ENCODE measurements at places on chromosomes 3 and 15.

DNA sequence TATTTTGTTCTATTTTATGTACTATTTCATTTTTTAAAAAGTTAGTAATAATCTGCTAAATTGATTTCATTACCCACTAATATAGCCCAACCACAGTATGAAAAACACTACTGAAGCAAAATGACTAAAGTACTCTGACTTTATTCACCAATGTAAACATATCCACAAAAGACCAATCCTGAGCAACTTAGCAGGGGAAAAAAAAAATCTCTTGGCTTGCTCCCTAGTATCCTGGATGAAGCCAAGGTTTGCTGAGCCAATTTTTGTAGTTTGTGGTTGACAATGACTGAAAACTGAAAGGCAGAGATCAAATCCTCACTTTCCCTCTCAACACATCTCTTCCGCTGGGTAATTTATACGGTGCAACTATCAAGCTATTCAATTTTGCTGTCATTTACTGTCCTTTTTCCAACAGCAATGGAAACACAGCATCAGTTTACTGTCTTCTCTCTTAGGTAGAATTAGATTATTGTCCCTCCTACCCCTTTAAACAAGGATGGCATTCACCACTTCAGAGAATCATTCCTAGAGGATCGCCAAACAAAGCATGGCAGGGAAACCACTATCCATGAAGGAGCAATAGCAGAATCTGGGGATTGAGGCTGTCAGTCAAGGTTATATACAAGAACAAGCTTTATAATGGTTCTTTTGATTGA lies 149.7 kb downstream of the THRB start:
- DNase-seq = no peak

- DNase-seq = no peak
Measured at GRCh38 chr3:142929109-142929508, 34.4 kb downstream of the PAQR9 start.

DNA sequence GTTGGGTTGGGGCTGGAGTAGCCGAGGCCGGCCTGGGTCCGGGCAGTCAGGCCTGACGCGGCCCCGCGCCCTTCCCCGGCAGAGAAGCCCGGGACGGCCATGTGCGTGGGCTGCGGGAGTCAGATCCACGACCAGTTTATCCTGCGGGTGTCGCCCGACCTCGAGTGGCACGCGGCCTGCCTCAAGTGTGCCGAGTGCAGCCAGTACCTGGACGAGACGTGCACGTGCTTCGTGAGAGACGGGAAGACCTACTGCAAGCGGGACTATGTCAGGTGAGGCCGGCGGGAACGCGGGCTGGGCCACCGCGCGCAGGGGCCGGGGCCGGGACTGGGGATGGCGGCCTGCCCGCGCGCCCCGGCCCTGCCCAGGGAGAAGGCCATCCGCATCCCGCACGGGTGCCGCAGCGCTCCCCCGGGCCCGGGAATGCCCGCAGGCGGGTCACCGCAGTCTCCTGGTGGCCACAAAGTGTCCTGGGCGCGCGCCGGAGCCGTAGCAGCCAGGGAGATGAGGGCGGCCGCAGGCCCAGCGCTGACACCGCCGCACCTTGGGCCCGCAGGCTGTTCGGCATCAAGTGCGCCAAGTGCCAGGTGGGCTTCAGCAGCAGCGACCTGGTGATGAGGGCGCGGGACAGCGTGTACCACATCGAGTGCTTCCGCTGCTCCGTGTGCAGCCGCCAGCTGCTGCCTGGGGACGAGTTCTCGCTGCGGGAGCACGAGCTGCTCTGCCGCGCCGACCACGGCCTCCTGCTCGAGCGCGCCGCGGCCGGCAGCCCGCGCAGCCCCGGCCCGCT lies 1.3 kb downstream of the ISL2 start:
- DNase-seq = no peak

- DNase-seq = no peak
Measured at GRCh38 chr15:53836618-53837017, 77.2 kb upstream of the WDR72 start.

DNA sequence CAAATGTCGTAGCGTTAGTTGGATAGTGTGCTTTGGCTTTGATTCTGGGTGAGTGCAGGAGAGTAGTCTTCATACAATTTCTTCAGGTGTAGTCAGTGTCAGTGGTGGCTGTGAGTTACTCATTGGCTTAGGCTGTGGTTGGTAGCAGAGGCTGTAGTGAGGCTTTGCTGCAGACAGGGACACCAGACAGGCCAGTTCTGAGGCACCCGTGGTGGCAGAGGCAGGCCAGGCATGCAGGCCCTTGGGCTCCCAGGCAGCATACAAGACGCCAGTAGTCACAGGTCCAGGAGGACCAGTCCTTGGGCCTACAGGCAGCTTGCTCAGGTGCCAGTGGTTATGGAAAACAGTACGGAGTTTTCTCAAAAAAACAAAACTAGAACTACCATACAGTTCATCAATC lies 61.3 kb downstream of the DMXL2 start:
- DNase-seq = no peak

DNA sequence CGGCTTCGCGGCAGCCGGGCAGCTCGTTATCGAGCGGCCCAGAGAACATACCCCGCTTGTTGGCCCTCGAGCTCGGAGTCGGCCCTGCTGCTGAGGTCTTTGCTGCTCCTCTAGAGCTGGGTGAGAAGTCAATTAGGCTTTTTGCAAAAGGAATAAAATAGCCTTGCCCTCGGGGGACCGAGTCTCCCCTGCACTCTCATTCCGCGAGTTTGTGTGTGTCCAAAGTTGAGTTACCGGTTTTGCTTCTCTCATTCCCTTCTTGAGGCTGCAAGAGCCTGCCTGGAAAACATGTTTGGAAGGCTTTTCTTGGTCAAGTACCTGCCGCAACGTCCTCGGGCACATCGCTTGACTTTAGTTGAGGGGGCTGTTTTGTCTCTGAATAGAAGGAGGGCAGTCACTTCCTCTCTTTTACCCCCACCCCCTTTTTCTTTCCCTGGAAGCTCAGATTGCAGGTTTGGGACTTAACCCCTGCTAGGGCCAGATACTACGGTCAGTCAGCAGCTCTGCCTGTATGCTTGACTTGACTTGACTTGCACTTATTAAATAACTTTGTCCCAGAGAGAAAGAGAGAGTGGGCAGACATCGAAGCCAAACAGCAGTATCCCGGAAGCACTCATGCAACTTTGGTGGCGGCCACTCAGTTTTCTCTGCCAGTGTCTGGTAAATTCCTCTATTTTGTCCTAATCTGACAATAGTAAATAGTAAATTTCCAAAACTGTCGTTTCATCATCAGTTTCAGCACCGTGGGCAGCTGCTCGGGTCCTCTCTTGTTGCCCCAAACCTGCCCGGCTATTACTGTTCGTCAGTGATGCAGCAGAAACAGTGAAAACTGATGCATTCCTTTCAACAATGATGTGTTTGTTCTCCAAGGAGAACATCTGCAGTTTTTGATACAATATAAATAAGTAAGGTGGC lies 609 bp downstream of the RNF13 start:
- no peak for DNase-seq

DNA sequence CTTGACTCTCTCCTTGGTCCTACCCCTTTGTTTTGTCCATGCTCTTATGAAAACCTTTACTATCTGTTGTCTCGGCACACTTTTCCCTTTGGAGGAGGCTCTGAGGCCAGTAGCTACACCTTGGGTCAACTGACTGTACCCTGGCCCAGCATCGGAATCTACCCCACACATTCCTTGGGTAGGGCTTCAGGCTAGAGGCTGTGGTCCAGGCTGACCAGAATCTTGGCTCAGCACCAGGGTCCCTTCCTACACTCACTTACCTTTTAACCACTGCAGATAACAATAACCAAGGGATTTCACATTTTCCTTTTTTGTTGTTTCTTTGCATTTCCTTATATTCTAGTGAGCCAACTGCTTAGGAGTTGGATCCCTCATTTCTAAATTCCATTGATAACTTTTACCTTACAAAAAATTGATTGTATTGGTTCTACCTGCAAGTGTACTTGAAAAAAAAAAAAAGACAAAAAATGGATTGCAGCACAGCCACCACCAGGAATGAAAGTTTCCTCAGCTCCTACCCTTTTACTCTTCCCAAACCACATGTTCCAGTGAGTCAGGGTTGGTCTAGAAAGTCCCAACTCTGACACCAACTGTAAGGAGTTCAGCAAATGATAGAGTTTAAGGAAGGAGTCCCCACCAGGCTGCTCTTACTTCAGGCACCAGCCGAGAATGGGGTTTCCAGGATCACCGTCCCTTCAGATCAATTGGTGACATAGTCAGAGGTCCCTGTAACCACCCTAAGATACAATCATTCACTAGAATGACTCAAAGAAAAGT lies 95.6 kb downstream of the FBLN2 start:
- DNase-seq = no peak

GRCh38 chr3:171321559-171322360 lies 138.4 kb downstream of the TNIK start:
- DNase-seq = no peak

DNA sequence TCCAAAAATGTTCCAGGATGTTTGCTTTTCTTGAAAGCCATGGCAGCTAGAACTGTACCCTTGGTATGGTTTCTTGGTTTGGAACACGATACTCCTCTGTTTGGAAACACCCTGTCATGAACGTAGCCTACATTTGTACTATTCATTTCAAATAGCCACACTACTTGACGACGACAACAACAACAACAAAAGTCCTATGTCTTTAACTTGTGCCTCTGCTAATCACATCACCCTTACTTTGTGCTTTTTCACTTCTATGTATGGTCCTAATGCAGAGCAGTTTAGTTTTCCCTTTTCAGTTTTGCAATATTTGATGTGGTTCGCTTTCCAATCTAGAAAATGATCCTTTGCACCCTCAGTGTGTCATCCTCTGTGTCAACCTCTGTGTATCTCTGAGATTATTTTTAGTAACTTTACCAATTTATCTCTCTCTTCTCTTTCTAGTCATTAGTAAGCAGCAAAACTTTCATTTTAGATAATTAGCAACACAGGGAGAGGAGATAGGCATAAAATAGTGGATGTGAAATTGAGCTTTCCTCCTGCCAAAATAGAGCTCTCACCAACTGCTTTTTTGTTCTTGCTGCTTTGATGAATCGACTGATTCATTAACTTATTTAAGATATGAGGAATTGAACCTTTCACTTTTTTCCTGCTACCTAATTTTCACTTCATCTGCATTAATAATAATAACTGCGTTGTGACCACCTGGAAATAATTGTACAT lies 44.1 kb upstream of the TP63 start:
- DNase-seq = no peak

DNA sequence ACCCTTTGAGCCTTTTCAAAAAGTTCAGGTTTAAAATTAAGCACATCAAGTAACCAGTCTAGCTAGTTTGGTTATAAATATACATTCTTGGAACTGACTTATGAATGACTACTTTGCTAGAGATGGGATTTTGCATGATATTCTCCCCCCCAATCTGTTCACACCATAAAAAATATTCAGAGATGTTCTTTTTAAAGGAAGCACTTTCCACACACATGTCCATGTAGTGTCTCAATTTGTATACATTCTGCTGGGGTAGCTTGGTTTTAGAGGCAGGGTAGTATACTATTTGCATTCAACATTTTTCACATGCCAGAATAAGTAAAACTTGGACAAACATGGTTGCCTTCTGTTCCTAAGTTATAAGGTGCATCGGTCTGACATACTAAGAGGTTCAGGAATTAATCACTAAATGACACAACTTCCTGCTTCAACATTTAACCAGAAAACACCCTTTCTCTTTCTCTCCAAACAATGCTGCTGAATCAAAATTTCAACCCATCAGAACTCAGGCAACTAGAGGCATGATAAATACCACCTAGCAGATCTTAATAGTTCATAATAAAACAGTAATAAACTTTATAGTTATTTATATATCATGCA lies 57.0 kb downstream of the SUMF1 start:
- DNase-seq = no peak

DNA sequence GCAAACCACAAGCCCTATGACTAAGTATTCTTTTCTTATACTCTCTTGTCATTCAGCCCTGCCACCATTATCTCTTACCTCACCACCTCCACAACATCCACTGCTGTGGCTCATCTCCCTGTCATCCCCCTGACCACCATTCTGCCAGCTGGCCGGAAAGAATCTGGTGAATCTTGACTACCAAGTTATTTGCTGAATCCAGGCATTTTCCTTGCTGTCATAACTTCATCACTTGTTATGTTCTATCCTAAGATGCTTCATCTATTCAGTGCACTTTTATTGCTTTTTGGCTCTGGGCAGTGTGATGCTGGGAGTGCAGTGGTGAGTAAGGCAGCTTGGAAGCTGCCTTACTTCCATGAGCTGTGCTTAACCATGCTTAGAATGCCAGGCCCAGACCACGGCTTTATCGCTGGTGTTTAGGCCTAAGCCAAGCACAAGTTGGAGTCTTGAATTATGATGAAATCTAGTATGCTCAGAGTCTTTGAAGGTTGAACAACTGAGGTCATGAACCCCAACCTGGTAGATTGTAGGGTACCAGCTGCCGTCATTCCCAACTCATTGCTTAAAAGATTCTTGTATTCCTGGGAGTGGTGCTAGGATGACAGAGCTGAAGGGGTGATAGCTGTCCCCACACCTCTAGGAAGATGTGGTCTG lies 27.0 kb upstream of the APH1B start:
- DNase-seq = no peak

DNA sequence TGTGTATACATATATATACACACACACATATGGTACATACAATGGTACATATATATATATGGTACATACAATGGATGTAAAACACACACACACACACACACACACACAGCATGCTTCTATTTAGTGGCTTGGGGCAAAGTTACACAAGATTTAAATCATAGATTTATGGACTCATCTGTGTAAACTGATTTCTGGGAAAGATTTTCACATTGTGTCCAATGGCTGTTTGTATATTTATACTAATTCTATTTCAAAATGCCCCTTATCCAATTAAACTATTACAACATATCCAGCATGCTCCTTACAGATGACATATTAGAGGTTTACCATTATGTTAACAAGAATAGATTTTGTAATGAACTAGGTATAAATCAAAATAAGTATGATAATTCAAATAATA lies 94.9 kb downstream of the ANO10 start:
- DNase-seq = no peak

GRCh38 chr3:152550284-152550683 lies 281.6 kb downstream of the MBNL1 start:
- DNase-seq = no peak

DNA sequence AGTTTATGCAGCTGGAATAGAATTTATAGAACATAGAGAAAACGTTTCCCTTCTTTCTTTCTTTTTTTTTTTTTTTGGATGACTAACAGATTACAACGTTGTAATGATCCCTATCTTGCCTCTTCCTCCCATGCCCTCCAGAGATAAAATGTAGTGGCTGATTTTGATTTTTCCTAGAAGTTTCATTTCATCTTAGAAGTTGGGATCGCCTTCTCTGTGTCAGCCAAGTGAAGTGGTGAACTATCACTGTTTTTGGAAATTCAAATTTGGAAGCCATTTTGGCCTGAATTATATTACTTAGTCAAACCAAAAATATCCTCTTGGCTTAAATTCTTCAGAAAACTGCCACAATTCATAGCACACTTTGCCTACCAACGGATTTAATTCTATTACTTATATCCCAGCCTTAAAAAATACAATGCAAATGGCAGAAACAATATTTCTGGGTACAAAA lies 1025.5 kb upstream of the NR2F2 start:
- no peak for DNase-seq

Measured in stimulated activated CD4-positive, alpha-beta T cell treated with anti-CD3 and anti-CD28 coated beads, TNF-alpha, amount 100 ng/mL, for 24 hours (primary cell).